ENCODE measurements at places on chromosomes 16 and 17.

DNA sequence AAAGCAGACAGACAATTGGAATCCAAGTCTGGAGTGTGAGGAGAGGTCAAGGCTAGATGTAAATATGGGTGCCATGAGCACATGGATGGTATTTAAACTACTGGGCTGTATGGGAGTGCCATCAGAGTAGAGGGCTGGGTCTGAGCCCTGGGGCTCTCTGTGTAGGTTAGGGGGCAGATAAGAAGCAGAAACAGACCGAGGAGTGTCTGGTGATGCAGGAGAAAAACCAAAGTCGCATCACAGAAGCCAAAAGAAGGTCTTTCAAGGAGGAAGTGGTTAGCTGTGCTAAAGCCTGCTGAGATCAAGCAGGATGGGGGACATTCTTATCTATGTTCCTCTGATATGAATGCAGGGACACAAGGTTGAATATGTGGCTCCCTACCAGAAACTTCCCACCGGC lies 1.9 kb downstream of the TSEN54 start:
- DNase-seq = no peak

DNA sequence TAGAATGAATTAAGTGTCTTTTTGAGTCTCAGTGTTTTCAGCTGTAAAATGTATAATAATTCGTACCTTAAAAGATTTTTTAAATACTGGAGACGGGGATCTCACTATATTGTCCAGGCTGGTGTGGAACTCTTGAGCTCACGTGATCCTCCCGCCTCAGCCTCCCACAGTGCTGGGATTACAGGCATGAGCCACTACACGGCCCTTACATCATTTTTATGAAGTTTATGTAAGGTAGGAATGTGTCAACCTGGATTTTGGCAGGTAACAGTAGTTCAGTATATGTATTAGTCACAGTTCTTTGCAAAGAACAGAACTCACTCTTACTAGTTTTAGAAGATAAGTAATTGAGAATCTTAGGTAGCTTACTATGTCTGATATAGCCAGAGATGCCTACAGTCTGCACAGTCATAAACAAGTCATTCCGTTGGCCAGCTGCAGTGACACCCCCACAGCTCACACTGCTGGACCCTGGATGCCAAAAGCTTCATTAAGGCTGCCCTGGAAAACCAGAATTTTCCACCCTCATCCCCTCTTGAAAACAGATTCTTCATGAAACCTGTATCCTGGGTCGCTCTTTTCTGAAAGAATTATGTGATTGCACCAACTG lies 583 bp upstream of the COX6A2 start:
- DNase-seq = no peak

GRCh38 chr16:26158142-26158759 lies 466.5 kb downstream of the HS3ST4 start:
- DNase-seq = no peak

DNA sequence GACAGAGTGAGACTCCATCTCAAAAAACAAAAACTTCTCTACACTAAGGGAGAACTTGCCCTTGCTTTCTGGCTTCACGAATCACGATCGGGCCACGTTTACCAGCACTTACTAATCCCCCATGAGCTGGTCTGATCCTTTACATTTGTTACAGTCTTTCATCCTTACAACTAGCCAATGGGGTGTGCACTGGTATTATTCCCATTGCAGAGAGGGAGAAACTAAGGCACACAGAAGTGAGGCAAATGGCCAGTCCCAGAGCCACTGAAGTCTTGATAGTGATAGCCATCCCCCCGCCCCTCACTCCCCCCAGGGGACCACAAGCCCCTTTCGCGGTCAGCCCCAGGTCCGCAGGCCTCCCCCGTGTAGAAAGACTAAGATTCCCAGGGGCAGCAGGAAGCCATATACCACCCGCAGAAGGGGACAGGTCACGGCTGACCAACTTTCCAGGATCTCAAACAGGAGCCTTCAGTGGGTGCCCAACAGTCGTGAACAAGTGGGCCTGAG lies 868 bp downstream of the NATD1 start:
- DNase-seq = no peak

GRCh38 chr17:52027620-52028295 lies 130.8 kb downstream of the CA10 start:
- DNase-seq = no peak

All from cortex of kidney (tissue), 1 donor.